ENCODE measurements at places on chromosomes 4 and X.

DNA sequence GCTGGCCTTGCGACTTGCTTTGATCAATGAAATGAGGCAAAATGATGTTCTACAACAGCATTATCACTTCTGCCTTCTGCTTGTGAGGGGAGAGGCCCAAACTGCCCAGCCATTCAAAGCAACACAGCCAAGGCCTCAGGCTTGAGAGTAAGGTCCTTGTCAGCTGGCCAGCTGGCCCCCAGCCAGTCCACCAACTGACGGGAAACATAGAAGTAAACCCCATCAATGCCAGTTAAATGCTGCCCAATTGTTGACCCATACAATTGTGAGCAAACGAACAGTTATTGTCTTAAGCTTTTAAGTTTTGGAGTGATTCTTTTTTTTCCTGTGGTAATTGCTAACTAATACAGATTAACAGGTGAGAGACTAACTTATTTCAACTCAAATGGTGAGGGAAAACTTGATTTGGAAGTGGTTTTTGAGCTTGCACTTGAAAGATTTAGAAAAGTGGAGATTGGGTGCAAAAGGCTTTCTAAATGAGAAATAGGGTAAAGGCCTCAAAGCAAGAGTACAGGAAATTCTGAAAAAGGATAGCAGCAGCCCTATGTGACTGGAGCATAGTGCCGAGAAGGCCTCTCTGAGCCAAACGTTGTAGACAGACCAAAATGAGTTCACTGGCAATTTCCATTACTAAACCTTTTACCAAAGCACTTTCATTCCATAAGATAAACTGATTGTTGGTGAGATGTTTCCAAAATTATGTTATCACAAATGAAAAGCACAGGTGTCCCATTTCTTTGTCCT, 66.9 kb downstream of the ARHGEF38 start:
- no peak for DNase-seq

GRCh38 chr4:5635826-5636195, 72.5 kb downstream of the EVC2 start:
- peak; percentile 89 for DNase-seq

- no peak for DNase-seq
Observed at GRCh38 chr4:86870442-86871069, 21.4 kb upstream of the SLC10A6 start.

DNA sequence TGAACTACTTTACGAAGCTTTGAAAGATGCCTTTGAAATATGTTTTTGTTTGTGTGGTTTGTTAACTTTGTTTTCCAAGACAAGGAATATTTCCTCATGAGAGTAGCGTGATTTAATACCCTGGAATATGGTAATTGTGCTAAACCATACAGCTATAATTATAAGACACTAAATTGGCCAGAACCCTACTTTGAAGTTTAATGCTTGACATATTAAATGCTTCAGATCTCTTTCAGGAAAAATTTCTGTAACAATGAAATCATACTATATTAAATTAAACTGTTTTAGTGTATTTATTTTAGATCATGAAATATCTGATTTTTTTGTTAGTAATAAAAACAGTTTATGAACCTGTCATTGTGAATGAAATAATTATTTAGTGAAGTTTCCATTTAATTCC, 63.5 kb downstream of the DCLK2 start:
- DNase-seq, result no peak

GRCh38 chr4:90904021-90904420, 776.8 kb downstream of the CCSER1 start:
- no peak for DNase-seq

GRCh38 chrX:39519030-39519488, 578.7 kb downstream of the BCOR start:
- DNase-seq, result no peak

GRCh38 chr4:132101526-132101925, 1047.6 kb upstream of the PCDH10 start:
- peak; percentile 66 for DNase-seq

- no peak for DNase-seq
Observed at GRCh38 chr4:176717237-176717636, 75.5 kb downstream of the VEGFC start.

GRCh38 chrX:9829308-9830267, 43.4 kb downstream of the SHROOM2 start:
- DNase-seq, result no peak

DNA sequence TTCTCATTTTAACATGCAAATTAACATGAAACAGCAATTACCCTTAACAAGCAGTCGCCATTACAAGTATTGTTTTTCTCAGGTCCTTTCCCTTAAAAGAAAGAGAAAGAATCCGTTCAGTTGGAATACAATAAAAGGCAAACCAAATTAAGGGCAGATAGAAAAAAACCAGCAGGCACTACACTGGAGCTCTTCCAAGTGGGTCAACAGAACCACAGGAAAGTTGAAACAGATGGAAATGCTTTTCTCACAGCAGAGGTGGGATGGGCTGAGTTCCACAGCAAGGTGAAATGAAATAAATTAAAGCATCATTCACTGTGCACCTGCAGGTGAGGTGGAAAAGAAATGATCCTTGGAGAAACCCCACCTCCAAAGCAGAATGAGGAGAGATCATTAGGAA, 102.6 kb downstream of the APBB2 start:
- no peak for DNase-seq

DNA sequence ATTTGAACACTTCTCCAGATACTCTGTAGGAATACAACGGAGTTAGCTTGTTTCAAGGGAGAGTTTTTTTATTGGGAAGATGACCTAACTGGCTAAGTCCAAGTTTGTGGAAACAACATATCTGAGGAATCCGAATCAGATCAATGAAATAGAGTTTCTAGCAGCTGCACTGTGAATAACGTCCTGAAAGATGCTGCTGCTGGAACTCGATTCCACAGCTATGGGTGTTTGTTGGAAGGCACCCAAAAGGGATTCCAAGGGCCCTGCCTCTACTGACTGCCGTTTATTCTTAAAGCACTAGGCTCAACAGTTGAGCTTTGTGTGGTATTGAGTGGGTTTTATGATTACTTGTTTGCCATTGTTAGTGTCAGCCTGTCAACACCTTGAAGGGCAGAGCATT, 6.6 kb upstream of the GBA3 start:
- no peak for DNase-seq

DNA sequence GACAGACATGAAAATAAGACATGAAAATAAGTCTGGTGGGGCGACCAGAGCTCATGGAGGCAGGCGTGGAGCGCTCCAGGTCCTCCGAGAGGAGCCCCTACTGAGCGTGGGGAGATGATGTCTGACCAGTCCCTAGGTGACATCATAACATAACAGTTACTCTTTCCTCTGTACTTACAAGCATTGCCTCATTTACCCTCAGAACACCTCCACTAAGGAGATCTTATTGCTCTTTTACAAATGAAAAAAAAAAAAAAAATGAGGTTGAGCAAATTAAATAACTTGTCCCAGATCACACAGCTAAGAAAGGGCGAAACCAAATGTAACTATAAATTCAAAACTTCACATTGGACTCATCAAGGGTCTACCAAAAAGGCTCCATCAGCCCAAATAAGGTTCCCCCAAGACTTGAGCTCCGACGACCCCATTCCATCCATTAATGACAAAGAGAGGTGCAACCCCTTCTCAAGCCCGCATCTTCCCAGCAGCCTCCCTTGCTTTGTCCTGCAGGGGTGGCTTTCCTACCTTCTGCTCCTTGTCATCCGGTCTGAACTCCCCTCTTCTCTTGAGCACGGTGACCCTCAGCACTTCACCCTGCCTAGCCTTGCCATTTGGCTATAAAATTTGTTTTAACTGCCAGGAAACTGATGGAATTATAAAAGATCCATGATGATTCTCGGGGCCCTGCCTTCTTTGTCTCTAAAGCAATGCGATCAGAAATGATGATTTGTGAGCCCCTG, 246.7 kb downstream of the DHX15 start:
- no peak for DNase-seq

DNA sequence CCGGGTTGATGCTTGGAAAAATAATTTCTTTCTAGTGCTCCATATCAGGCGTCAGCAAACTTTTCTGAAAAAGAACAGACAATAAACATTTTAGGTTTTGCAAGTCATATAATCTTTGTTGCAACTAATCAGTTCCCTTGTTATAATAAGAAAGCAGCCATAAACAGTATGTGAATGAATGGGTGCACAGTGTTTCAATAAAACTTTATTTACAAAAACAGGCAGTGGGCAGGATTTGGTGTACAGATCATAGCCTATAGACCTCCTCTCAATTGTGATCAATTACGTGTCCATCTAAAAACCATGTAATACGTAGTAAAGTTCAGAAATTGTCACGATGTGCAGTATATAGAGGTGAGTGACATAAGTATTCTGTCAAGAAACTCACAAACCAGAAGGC, 143.4 kb downstream of the AREG start:
- no peak for DNase-seq

- DNase-seq, result no peak
Observed at GRCh38 chr4:123477711-123478209, 81.2 kb downstream of the SPRY1 start.

DNA sequence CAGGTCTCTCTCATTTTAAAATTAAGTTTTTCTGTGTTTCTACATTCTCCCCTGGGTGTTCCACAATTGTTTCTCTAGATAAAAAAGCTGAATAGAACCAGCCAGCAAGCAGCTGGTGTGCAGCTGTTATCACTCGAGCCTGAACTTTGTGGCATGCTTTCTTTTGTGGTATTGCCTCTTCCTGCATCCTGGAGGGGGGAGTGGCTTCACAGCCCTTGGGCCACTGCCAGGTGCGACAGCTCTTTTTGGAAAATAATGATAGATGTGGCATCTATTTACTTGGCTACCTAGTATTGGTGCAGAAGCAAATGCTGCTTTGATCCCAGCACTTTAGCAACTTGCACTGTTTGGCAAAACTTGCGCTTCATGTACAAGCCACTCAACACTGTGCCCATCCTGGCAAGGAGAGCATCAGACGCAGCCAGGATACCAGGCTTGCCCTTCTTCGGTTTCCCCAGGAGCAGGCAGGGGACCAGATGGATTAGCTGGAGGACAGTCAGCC, 69.4 kb downstream of the HMGB2 start:
- DNase-seq, result no peak

DNA sequence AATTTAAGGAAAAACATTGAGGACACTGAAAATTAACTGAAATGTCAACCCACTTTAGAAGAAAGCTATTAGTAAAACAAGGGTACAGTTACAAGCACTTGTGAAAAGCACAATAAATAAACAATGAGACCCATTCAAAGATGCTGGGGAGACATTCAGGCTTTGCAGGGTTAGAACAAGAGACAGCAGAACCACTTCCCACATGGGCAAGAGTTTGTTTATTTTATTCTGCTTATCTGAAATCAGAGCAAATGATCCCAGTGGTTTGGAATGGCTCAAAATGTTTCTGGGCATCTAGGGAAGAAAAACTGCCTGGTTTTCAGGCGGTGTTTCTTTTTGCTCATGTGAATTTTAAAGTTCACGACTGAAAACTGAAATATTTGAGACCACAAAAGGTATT, 42.4 kb downstream of the PPP3CA start:
- peak; percentile 51 for DNase-seq

- DNase-seq, result no peak
Observed at GRCh38 chr4:159002950-159003349, 99.9 kb upstream of the RAPGEF2 start.

GRCh38 chrX:153662266-153662665, 11.3 kb downstream of the PNCK start:
- no peak for DNase-seq

- no peak for DNase-seq
Observed at GRCh38 chr4:134505511-134505910, 303.9 kb upstream of the PABPC4L start.

GRCh38 chr4:151473521-151474097, 64.6 kb downstream of the FHIP1A start:
- DNase-seq, result no peak

- peak; percentile 49 for DNase-seq
Observed at GRCh38 chr4:76665153-76665552, 230.1 kb downstream of the SHROOM3 start.

- no peak for DNase-seq
Observed at GRCh38 chr4:22191565-22191964, 243.0 kb upstream of the KCNIP4 start.

DNA sequence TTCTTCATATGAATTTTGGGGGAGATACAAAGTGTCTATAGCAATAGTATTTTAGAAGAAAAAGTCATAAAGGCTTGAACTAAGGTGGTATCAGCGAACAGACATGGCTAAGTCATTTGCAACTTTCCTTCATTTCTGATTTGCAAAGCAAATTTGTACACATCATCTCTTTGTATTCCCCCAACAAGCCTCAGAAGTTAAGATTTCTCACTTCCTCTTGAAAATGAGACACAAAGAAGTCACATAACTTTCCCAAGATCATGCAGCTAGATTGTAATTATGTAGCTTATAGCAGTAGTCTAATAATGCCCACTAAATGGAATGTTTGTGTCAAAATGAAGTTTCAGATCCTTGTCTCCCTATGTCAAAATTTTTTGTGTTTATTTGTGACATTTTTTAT, 709.8 kb upstream of the HS3ST1 start:
- no peak for DNase-seq

DNA sequence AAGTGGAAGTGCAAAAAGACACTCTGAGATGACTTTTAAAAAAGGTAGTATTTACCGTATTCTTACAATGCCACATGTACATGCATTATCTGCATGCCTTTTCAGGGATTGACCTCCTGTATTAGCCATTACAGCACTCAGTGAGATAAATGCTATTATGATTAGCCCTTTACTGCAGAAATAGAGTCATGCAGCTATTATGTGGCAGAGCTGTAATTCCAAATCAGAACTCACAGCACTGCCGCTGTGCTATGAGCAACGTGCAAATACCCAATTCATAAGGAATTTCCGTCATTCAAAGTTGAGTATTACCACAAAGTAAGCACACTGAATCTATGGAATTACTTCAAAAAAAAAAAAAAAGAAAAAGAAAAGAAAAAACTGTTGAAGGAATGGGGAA, 92.1 kb upstream of the SMAD1 start:
- no peak for DNase-seq

- DNase-seq, result peak; percentile 7
Observed at GRCh38 chr4:30717208-30718020, 2.8 kb upstream of the PCDH7 start.

DNA sequence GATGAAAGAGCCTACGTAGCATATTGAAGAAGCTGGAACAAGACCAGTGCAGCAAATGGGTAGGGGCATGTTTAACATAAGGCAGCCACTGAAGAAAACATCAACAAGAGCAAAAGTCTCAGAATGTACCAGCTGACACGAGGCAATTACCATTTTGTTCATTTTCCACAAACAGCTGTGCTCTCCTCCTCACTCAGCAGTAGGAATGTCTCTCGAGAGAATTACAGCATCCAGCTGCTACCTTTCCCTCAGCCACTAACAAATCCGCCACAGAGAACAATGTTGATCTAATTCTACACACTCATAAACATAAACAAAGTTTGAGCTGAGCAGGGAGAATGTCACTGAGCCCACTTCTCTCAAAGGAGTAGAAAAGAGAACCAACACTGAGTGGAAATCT, 68.0 kb downstream of the OPHN1 start:
- no peak for DNase-seq

- DNase-seq, result no peak
Observed at GRCh38 chr4:44256414-44256813, 192.2 kb downstream of the KCTD8 start.

DNA sequence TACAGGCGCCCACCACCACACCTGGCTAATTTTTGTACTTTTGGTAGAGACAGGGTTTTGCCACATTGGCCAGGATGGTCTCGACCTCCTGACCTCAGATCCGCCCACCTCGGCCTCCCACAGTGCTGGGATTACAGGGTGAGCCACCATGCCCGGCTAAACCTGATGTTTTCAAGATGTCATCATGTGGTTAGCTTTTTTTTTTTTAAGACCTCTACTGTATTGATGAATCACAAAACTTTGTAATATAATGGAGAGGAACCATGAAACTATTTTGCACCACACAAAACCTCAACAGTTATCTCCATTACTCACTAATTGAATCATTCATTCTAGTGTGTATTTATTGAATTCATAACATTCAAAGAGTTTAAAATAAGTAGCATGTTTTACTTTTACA, 94.7 kb upstream of the NEIL3 start:
- DNase-seq, result peak; percentile 26

Data from HFFc6 (cell line).